ENCODE measurements at places on chromosomes 4 and X.

DNA sequence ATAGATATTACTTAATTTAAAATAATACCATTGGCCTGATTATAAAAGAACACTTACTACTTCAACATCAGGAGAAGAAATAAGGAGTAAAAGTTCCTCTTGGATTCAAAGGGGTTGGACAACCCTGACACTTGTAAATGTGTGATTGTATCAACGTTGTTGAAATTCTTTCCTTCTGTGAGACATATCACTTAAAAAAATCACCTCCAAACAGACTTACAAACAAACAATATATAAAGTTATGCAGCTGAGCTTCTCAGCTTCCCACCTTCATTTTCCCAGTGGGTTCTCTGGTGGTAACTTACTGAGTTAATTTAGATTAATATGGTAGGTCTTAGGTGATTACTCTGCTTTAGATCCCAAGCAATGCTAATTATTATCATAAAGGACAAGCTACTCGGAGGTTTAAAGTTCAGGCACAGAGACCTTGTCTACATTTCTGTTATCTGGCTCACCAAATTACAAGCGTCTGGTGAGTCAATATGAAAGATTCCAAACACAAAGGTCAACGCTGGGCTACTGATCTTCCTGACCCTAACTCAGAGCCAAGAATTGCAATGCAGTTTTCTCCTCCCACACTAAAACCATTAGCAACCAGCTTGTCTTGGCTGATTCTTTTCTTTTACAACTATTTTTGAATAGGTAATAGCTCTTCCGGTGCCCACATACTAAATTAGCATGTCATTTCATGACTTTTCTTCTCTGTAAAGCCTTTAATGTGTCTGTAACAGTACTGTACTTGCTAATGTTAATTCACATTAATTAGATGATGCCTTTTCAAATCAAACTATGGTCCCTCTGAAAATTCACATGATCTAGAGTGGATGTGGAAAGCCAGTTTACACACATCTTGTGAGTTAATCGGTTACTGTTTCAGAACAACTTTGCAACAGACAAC is 157.6 kb downstream of the RASL11B start:
- DNase-seq, result no peak

GRCh38 chr4:15242021-15242420 is 185.8 kb upstream of the C1QTNF7 start:
- DNase-seq, result no peak

DNA sequence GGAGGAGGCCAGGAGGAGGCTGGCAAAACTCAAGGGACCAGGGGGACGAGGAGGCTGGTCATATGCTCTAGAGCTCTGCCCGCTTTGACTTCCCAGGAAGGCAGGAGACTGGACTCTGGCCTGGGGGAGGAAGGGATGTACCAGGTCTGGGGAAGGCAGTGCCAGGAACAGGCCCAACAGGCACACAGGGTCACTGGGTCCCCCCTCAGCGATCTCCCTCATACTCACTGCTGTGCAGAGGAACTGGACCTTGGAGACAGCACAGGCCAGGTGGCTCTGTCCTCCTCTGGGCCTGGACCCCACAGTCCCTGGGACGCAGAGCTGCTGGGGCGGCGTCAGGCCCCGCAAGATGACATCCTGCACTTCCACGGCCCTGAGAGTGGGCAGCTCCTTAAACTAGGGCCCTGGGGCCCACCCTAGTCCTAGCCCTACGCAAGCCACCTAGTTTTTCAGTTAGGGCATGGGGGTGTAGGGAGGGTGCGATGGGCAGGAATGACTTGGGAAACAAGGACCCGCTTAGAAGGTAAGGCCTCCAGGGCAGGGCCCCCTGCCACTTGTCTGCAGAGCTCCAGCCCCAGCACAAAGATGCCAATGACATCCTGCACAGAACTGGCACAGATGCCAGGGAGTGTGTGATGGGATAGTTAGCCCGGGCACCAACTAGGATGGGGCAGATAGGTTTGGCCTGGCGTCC is 59.5 kb downstream of the HTRA3 start:
- peak; percentile 19 for DNase-seq

GRCh38 chr4:151783867-151784266 is 23.1 kb upstream of the GATB start:
- no peak for DNase-seq

DNA sequence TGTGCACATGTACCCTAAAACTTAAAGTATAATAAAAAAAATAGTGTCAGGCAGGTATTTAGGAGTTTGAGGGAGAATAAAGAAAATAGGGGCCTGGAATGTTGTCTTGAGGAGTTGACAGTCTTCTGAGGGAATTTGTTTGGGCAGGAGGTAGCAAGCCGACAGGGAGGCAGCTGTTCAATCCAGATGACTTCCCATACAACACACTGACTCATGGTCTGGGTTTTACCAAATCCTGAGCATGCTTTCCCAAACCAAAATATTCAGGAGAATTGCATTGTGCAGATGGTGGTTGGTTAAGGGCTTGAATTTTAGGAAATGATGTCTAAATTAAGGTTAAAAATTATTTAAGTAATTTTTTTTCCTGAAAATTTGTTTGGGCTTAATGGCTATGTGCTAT is 430.0 kb downstream of the INPP4B start:
- no peak for DNase-seq

- no peak for DNase-seq
Measured at GRCh38 chr4:166930464-166930863, 303.8 kb downstream of the SPOCK3 start.

DNA sequence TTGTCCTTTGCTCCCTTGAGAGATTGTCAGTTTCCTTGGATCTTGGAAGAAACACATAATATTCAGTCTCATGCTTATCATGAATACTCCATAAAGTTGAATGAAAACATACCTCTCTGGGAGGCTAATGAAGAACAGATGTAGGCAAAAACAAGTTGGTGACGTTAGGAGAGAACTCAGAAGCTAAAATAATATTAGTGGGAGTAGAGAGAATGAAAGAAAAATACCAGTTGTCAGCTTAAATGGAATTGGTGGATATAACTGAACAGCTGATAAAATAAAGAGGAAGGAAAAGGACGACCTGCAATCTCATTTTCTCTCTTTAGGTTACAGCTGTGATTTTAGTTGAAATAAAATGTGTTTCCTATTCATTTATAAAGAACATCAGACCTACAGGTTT is 124.8 kb downstream of the SNCA start:
- DNase-seq, result no peak

DNA sequence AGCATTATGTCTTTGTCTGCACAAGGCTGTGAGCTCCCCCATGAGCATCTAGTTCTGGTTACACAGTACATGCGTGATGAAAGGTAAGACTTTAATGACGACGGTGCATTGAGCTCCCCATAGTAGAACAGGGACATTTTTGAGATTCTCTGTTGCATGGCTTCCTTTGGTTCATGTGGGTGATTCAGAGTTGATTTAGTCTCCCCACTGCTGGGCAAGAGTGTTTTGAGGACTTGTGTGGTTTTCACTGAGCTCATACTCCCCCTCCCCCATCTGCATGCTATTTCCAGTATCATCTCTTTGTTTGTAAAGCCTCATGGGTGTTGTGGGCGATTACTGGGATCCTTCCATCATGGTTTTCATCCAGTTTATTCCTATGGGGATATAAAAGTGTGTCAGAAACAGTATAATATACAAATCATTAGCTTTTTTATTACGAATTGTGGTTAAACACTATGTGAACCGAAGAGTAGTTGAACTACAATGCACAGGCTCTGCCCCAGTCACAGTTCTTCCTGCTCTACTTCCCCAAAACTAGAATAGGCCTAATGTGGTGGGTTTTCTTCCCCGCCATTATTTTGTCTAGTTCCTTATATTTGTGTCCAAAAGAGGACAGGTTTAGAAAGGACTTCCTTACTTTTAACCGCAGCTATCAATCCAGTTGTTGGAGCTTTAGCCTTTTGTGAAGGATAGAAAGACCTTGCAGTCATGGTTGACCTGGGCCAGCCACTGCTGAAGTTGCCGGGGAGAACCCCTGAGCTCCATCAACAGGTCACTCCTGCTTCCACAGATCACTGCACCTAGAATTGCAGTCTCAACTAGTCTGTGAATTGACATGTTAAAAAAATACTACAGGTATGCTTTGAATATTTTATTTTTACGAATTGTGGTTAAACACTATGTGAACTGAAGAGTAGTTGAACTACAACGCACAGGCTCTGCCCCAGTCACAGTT is 30.4 kb downstream of the KIT start:
- DNase-seq, result no peak

DNA sequence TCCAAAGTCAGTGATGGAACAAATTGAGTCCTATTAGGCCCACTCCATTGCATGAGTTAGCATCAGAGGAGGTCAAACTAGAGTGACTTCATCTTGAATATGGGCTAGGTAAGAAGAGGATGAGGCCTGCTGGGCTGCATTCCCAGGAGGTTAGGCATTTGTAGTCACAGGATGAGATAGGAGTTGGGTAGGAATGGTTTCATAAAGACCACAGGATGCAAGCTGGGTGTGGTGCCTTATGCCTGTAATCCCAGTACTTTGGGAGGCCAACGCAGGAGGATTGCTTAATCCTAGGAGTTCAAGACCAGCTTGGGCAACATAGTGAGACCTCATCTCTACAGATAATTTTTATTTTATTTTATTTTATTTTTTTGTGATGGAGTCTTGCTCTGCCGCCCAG is 26.8 kb downstream of the PDGFRA start:
- DNase-seq, result no peak

GRCh38 chrX:46306103-46306502 is 239.1 kb downstream of the ZNF674 start:
- DNase-seq, result no peak

DNA sequence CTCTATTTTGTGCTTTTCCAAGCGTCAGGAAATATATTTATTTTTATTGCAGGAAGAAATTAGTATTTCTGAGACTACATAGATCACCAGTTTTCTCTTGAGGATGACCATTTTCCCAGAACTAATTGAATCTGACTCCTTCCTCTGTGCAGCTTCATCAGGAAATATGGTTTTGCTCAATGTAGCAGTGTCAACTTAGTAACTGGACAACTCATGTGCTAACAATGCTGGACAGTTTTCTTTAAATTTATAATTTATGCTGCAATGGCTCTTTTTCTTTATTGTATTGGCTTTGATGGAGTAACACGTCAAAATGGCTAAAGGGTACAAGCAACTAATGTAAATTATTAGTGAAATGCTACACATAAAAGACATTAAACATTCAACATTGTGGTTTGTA is 531.5 kb downstream of the ANKRD50 start:
- no peak for DNase-seq

DNA sequence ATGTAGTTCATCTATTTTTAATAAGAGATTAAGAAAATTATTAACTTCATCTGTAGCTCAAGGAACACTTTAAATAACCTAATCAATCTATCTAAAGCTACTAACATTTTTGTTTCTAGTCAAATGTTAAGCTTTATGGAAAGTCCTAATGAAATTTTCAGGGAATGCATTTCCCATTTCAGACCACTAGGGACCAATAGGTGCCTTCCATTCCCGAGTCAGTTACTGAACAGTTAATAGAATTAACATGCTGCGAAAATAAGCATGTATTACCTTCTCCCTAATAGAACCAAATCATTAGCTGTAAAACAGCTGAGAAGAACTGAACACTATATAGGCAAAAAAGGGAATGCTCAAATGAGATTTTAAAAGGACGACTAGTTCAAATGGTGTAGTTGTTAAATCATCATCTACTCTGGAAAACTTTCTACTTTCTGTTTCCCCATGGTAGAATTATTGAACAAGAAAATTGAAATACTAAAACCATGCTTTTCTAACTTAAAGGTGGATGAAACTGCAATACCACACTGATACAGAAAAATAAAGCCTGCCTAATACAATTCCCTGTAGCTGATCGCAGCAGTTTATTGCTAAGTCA is 22.5 kb downstream of the STX18 start:
- DNase-seq, result no peak

GRCh38 chrX:22037911-22038537 is 5.9 kb downstream of the PHEX start:
- no peak for DNase-seq

DNA sequence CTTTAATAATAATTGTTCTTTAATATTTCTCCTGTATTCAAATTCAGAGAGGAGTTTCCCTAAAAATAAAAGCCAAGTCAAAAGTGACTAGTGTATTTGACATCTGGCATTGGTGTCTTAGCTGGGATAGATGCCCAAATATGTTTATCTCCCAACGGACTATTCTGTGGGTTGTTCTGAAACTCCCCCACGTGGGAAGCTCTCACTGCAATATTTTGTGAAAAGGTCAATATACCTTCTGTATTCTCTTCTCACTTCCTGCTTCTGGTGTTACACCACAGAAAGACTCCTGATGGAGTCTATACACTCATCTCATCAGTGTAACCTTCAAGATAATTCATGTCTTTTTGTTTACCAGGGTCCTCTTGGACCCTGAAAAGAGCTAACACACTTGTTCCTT is 2052.8 kb upstream of the TENM3 start:
- no peak for DNase-seq

- DNase-seq, result no peak
Measured at GRCh38 chrX:45811326-45811725, 610.6 kb upstream of the DIPK2B start.

DNA sequence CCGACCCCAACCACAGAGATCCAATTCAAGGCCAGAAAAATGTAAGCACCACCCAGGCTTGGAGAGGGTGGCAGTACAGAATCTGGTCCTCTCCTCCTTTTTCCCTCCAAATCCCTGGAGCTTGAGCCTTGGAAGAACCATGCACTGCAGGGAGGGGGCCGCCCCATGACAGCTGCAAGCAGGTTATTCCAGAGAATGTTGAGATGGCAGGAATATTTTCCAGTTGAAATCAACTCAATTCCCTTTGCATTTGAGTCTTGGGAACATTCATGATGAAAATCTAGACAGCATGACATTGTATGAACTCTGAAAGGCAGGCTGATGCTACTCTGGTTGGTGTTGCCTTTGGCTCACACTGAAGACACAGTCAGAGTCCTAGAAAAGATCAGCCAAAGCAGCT is 386.6 kb upstream of the FGF16 start:
- DNase-seq, result no peak

DNA sequence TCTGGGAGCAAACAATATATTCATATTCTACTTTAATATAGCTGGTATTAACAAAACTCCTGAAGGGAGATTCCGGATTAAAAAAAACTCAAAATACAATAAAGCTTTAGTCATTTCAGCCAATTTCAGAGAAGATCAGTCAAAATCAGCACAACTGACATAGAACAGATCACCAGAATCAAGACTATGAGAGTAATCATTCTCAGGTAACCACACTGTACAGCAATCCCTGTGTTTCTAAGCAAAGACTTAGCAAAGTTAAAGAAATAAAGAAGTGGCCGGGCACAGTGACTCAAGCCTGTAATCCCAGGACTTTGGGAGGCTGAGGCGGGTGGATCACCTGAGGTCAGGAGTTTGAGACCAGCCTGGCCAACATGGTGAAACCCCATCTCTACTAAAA is 9.1 kb downstream of the DCTD start:
- no peak for DNase-seq

- DNase-seq, result peak; percentile 62
Measured at GRCh38 chrX:154013614-154014360, 5.9 kb downstream of the IRAK1 start.

GRCh38 chr4:56755901-56756300 is 65.6 kb downstream of the SPINK2 start:
- DNase-seq, result no peak

GRCh38 chr4:25884031-25884782 is 21.4 kb upstream of the SEL1L3 start:
- DNase-seq, result no peak

All from activated naive CD8-positive, alpha-beta T cell treated with anti-CD3 and anti-CD28 coated beads, Interleukin-2, amount 10 ng/mL, durations not matched to agents 7 days and 5 days (primary cell).